ENCODE measurements at places on chromosomes 1 and 21.

DNA sequence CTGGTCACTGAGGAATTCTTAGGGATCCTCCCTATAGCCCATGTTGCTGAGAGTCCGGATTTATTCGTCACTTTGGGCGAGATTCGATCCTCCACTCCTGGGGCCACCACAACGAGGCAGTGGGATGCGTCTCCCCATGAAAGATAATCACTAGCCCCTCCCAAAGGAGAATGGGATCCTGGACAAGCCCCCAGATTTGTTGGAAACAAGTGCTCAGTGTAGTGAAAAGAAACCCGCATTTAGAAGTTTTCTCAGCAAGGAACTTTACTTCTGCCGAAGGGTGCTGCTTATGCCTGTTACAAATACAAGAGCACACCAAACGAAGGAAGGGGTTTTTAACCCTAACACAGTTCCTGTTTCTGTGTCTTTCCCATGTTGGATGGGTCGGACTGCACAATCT is 83.3 kb downstream of the ZFYVE9 start:
- DNase-seq, result no peak

DNA sequence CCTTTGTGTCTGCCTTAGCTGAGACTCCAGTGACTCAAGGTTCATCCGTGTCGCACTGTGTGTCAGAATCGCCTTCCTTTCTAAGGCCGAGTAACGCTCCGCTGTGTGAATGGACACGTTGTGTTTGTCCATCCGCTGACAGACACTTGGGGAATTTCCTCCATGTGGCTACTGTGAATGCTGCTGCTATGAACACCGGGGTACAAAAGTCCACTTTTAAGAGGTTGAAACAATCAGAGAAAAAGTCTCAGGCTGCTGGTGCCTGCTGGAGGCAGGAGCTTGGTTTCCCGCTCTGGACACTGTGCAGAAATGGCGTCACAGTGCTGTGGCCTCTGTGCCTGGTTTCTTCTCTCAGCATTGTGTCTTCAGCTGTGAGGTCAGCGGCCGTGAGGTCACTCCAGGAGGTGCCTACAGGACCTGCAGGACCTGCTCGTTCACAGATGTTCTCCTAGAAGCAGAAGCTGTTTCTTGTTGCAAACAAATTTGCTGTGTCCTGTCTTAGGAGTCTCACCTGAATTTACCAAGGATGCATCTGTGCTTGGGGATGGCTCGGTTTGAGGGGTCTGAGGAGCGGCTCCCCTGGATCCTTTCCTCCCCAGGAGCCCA is 34.2 kb downstream of the KRTAP10-1 start:
- no peak for DNase-seq

DNA sequence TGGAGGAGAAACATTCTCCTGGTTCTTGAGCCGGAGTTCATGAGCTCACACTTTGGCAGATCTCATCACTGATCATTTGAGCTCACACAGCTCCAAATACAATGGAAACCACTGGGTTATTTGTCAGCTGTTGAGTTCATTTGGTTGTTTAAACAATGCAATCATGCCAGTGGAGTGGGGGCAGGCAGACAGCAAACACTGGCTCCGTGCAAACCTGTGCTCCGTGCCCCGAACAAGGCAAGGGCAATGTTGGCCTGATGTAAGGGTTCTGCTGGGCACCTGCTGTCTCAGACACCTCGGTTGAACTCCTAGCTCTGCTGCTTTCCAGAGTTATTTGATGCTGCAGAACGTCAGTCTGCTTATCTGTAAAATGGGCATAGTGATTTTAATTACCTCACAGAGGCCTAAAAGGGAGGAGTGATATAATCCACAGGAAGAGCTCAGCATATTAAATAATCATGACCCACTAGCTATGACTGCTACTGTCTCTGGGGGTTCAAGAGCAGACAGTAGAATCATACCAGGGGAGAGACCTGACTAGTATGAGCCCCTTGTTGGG is 20.0 kb upstream of the CLIC6 start:
- no peak for DNase-seq

GRCh38 chr1:39896909-39897685 is 4.6 kb downstream of the MYCL start:
- DNase-seq, result peak; percentile 75

- DNase-seq, result no peak
These were observed 57.4 kb downstream of the ZNF648 start for GRCh38 chr1:182003953-182004586.

GRCh38 chr1:221328371-221328770 is 413.5 kb downstream of the DUSP10 start:
- no peak for DNase-seq

GRCh38 chr1:38047603-38048141 is 1.1 kb upstream of the POU3F1 start:
- DNase-seq, result peak; percentile 21

GRCh38 chr1:206575165-206575893 is 36.9 kb downstream of the EIF2D start:
- DNase-seq, result peak; percentile 85

DNA sequence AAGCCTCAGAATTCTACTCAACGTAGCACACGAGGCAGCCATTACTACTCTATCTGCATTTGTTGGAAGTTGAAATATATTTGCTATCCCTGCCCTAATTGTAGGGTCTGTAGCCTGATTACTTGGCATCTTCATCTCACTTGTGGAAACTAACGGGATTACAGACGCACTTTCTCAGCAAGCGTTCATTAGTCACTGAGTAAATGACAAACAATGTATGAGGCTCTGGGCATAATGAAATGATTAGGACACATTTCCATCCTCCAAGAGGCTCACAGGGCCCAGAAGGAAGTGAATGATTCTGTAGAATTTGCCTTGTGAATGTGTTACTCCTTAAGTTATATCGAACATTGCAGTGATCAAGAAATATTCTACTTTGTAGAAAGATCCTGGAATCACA is 78.1 kb downstream of the KIF26B start:
- peak; percentile 37 for DNase-seq

- no peak for DNase-seq
These were observed 10.2 kb upstream of the LYPLAL1 start for GRCh38 chr1:219163401-219163954.

- DNase-seq, result no peak
These were observed 79.5 kb downstream of the NR5A2 start for GRCh38 chr1:200107004-200107470.

- DNase-seq, result no peak
These were observed 48.3 kb downstream of the ADGRL2 start for GRCh38 chr1:81848880-81849682.

GRCh38 chr1:179337288-179337687 is 28.5 kb upstream of the AXDND1 start:
- DNase-seq, result no peak

DNA sequence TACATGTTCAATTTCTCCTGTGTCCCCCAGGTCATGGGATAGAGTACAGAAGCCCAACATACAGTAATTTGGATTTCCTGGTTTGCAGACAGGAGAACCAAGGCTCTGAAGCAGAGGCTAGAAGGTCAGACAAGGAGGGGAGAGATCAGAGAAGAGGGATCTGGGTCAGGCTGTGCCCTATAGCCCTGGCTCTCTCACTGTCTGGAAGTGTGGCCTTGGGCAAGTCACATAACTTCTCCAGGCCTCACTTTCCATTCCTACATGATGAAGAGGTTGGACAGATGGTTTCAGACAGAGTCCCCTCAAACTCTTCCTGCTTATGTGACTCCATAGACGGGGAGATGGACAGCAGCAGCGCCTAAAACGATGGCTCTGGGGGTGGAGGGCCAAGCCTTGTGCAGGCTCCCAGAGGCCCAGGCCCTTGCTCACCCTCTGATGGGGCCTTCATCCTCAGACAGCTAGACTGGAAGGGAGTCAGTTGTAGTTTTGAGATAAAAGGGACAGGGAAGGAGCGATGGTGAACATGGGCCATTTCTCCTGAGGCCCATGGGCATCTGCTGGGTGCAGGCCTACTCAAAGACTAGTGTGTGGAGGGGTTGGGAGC is 2.9 kb downstream of the TRIM62 start:
- no peak for DNase-seq

- DNase-seq, result no peak
These were observed 22.1 kb upstream of the ZBTB21 start for GRCh38 chr21:42032266-42032665.

DNA sequence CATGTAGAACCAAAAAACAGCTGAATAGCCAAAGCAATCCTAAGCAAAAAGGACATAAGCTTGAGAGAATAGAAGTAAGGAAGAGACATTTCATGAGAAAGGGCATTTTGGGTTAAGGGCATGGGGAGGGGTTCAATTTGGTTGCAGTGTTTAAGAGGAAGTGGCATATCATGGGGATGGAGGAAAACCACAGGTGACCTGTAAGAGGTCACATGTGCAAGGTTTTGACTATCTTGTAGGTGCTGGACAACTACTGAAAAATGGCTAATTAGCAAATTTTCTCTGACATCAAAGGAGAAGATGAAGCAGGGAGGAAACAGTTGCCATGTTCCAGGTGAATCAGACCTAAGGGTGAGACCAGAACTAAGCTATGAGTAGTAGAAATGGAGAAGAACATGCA is 31.3 kb upstream of the ROR1 start:
- no peak for DNase-seq

DNA sequence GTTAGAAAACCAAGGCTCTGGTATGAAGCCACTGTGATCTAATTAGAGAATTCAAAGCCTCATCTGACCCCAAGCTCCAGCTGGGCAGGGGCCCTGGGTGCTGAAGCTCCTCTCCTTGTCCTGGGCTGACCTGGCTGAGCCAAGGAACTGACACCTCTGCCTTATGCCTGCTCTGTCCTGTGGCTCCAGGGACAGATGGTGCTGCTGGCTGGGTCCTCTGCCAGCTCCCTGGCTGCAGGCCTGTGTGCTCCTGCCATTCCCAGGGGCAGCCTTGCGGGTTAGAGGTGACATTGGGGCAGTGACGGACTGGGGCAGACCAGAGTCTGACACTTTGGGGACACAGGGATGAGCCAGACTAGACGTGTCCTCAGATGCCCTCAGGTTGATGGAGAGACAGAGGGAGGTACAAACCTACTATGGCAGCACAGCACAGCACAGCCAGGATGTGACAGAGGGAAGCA is 11.8 kb downstream of the ACOT11 start:
- no peak for DNase-seq

GRCh38 chr1:202806845-202807450 is 1.3 kb downstream of the KDM5B start:
- DNase-seq, result no peak

- peak; percentile 41 for DNase-seq
These were observed 290.4 kb downstream of the KCNT2 start for GRCh38 chr1:196317535-196318522.

DNA sequence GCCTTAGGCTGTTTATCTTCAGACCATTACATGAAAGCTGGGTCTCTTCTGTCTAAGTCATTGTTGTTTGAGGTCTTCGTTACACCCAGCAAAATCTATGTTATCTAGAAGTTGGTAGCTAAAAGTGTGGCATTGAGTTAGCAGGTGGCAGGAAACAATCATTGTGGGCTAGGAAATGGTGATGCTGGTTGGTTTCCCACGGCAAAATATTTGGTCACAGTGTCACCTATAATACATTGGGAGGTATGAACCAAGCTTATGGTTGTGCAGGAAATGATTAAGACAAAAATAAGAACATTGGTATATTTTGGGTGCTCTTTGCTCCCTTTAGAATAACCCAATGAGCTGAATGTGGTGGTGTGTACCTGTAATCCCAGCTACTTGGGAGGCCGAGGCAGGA is 169.7 kb downstream of the TRIM33 start:
- no peak for DNase-seq

GRCh38 chr1:151210830-151211229 is 12.5 kb downstream of the PIP5K1A start:
- peak; percentile 5 for DNase-seq

GRCh38 chr1:183223467-183223866 is 37.4 kb downstream of the LAMC2 start:
- no peak for DNase-seq

GRCh38 chr1:209335178-209335577 is 248.3 kb upstream of the CAMK1G start:
- peak; percentile 40 for DNase-seq

GRCh38 chr21:46634966-46635323 is 529 bp upstream of the PRMT2 start:
- peak; percentile 93 for DNase-seq

- no peak for DNase-seq
These were observed 118.1 kb downstream of the CACNA1E start for GRCh38 chr1:181601186-181601950.

- DNase-seq, result no peak
These were observed 42.9 kb downstream of the ATP1A1 start for GRCh38 chr1:116415699-116416533.

DNA sequence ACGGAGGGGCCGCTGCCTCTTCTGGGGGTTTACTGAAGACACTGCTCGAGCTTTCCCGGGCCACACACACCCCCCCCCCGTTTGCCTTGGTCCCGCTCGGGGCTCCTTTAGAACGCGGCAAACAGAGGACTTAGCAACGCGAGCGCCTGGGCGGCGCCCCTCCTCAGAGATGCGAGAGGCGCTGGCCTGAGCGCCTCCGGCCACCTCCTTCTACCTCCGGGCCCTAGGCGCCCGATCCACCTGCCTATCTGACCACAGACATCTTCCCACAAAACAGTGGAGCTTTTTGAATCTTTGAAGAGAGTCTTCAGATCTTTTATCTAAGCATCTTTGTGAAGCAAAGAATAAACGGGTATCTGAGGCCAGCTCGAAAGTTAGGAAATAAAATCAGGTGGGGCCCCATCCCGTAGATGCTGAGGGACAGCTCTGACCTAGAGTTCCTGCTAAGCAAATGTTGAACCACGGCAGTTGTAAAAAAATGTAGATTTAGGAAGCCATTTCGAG is 436 bp upstream of the TTLL7 start:
- DNase-seq, result peak; percentile 73

DNA sequence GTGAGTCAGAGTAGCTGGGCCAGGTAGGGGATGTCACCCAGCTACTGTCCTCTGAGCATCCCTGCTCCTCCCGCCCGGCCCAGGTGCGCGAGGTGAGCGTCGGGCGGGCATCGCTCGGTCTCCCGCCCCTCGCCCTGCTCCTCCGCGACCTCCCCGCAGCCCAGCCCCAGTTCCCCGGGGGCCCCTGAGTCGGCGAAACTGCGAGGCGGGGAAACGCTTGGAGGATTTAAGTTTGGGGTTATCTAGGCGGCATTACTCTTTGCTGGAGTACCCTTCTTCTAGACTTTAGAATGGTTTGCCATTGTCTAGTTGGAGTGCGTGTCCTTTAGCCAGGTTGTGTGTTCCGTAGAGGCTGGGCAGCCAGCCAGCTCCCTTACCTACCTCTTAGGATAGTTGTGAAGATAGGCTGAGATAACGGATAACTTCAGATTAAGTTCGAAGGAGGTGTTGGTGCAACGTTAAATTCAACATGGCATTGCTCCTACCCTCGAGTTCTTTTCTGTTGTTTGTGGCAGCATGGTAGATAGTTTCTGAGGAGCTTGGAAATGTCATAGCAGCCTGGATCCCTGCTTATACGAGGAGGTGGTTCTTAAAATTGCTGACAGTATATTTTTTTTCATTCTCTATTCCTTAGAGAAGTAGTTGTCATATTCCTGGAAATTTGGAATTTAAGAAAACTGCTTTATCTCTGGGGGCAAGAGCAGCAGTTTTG is 697 bp downstream of the AGO3 start:
- peak; percentile 3 for DNase-seq
